ENCODE measurements at places on chromosomes 11 and 22. TPM values are rescaled to one million over a fixed set of nuclear protein-coding genes. Genes with fewer than 3 reads are reported as not detected.

MAJIN gene
- total RNA-seq, result not detected

DNA sequence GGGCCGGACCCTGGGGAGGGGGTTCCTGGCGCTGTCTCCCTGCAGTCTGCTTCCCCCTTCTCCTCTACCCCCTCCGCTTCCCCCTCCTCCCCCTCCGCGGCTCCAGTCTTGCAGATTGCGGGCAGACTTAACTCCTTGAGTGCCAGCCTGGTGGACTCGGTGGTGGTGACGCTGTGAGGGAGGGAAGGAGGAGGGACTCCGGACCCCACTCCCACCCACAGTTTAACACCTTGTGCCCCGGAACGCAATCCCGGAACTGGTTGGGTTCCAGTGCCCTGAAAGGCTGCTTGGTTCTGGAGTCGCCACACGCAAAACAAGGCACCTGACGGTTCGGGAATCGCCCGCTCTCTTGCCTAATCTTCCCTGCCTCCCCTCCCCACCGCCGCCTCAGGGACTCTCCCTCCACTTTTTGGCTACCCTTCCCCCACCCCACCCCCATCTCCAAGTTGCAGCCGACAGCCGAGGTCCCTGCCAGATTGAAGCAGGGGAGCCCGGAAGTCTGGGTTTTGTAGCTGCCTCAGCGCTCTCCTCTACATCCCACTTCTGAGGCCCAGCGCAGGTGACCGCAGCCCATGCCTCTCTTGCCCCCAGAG, 3.9 kb upstream of the BCL9L start:
- DNase-seq, result peak; percentile 72

GRCh38 chr11:44397586-44398178, 87.7 kb upstream of the ALX4 start:
- no peak for DNase-seq

GRCh38 chr22:29747832-29748231, 19.0 kb downstream of the ZMAT5 start:
- DNase-seq, result no peak

NEFH gene
- total RNA-seq, result 8.4 TPM

DNA sequence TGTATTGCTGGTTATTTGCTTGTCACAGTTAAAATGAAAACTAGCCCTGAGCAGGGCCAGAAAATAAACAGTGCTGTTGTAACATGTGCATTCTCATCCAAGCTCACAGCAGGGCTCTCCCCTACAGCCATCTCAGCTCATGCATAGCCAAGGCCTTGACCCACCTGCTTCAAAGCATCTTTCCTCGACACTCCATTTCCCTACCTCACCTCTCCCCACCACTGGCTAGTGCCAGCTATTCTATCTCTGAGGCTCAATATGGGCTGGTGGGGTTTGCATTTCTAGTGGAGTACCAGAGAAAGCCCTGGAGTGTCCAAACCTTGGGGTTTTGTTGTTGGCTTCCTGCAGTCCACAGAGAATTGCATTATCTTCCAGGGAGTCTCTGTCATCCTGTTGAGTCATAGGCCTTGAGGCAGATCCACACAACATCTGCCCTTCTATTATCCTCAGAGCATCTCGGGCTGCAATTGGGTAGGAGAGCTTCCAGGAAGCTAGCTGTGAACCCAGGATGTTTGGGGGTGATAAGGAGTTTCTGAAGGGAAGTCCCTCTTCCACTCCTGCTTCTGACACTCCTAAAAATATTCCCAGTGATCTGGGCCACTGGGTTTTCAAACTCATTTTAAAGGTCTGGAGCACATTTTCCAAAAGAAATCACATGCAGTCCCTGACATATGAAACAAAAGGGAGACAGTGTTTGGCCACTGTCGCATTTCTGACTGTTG, 36.1 kb upstream of the AMOTL1 start:
- no peak for DNase-seq

RAB36 gene
- not detected for total RNA-seq

DNA sequence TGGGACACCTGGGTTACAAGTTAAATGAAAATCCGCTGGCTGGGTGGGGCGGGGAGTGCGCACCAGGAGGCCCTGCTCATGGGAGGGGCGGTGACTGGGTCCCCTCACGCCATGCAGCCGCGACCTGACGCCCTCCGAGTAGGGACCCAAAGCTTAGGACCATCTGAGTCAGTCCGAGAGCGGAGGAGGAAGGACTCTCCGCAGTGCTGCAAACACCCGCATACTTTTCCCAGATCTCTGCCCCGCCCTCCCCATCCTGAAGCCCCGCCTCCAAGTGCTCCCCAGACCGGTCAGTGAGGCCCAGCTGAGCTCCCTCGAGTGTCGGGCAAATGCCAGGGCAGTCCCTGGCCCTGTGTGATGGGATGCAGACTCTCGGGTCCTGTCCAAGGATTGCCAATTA, 6.6 kb upstream of the FLI1 start:
- no peak for DNase-seq

DNA sequence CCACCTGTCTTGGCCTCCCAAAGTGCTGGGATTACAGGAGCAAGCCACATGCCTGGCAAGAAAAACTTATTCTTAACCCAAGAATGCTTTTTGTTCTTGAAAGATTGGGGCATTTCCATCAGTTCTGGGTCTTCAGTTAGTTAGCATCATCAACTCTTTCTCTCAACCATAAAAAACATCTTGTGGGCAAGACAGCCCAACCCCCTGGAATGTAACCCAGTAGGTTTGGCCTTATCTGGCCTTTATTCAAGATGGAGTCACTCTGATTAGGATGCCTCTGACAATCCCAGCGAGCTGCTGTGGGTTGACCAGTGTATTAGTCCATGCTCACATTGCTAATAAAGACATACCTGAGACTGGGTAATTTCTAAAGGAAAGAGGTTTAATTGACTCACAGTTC, 9.2 kb upstream of the TPCN2 start:
- DNase-seq, result no peak

GRCh38 chr11:103051151-103051801, 40.7 kb downstream of the DCUN1D5 start:
- DNase-seq, result no peak

DNA sequence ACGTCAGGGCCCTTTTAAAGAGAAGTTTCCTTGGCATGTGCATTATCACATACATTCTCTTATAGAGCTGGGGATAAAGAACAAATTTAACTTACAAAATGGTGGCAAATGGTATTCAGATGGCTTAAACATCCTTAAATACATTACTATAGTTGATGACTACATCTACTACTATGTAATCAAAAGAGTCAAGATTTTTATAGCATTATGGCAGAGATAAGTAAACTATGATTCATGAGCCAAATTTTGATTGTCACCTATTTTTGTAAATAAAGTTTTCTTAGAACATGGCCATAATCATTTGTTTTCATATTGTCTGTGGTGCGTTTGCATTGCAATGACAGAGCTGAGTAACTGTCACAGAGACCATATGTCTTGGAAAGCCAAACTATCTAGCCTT, 1188.6 kb upstream of the TENM4 start:
- DNase-seq, result no peak

NXPE2 gene
- total RNA-seq, result not detected

LRRC74B gene
- not detected for total RNA-seq

GRCh38 chr11:769887-770641, 7.2 kb downstream of the GATD1 start:
- no peak for DNase-seq

GRCh38 chr22:20117633-20118299, 740 bp upstream of the TRMT2A start:
- peak; percentile 61 for DNase-seq

DNA sequence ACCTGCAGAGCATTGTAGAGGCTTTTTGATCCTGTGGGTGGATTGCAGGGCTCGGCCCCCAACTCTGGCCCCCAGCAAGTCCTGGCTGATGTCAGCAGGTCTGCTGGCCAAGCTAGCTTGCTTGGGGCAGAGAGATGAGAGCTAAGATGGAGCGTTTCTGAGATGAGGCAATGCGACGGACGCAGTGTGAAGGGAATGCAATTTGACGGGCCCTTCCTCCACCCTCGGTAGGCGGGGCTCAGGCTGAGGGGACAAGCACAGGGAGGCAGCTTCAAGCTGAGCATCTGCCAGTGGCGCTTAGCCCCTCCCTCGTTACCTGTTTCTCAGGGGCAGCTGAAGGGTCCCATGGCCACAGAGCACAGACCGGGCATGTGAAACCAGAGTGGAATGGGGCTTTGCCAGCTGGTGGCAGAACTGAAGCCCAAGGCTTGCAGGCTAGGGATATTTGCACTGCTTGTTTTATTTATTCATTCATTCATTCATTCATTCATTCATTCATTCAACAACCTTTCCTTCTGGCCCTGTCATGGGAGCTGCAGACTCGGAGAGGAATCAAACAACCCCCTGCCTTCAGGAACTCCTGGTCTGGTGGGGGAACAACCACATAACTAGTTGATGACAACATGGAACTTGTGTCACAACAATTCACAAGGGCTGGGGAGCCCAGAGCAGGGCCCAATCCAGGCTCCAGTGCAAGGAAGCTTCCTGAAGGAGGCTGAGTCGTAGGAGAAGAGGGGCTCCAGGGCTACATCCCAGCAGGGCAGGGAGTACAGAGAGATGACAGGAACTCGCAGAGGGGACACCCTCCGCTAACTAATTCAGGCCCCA, 66.8 kb downstream of the THAP12 start:
- no peak for DNase-seq

DNA sequence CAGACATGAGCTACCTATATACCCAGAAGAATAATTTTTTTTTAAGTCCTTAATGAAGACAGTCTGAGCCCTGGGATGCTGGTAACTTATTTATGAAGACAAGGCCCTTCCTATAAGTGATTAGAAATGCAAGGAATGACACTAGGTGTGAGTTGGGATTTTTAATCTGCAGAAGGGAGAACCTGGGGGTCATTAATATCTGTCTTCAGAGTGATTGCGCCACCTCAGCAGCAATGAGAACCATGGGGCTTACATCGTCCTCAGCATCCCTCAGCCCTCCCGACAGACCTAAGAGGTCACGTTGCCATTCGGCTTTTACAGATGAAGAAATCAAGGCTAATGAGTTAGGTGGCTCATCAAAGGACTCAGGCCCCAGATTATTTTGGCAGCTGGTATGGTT, 55.6 kb downstream of the MCM5 start:
- no peak for DNase-seq

DNA sequence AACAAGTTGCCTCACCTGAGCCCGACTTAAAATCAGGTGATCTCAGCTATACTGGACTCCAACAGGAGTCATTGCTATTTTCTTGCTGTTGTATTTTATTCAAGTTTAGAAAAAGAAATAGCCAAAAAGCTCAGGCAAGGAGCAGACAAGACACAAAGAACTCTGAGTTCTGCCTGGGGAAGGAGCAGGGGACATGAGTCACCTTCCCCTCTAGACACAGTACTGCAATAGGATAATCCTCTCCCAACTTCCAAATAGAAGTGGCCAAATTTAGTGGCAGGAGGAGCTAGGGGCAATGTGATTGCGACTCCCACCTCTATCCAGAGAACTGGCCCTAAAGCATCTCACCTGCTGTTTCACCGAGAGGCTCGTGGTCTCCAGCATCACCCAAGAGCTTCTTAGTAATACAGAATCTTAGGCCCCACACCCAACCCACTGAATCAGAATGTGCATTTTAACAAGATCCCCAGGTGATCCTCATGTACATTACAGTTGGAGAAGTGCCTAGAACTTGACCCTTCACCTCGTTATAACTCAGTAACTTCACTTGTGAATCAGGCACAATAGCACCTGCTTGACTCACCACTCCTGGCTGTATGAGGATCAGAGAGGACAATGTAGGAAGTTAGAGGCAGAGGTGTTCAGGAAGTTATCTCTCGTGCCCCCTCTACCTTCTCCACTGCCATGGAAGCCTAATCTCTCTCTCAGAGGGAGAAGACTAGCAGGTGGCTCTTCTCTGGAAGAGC, 56.8 kb upstream of the FBXO3 start:
- DNase-seq, result no peak

- DNase-seq, result no peak
Measured at GRCh38 chr22:19943082-19944026, 1.7 kb upstream of the TXNRD2 start.

CHRM1 gene
- not detected for total RNA-seq

- DNase-seq, result no peak
Measured at GRCh38 chr11:69048031-69048693, 570 bp upstream of the TPCN2 start.

RASD2 gene
- total RNA-seq, result not detected

GRCh38 chr11:134333312-134333711, 1.5 kb downstream of the GLB1L2 start:
- no peak for DNase-seq

NXPE4 gene
- total RNA-seq, result not detected

- DNase-seq, result no peak
Measured at GRCh38 chr11:65416841-65417701, 5.5 kb upstream of the NEAT1 start.

- peak; percentile 35 for DNase-seq
Measured at GRCh38 chr22:35150183-35151107, 84.5 kb downstream of the ISX start.

DNA sequence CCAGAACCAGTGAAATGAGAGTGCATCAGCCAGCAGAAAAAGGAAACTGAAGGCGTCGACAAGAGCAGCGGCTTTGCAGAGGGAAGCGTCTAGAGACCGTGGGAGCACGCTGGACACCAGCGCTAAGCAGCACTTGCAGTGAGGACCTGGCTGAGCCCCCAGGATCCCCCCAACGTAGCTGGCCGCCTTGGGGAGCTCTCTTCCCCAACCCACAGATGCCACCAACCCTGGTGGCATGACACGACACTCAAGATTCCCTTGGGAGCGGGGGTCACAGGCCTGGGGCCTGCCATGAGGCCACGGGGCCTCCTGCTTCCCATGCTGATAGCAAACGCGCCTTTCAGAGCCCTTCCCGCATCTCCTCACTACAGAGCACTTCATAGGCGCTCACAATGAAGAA, 13.4 kb upstream of the TESMIN start:
- no peak for DNase-seq

- no peak for DNase-seq
Measured at GRCh38 chr11:104148074-104148473, 15.9 kb downstream of the PDGFD start.

DNA sequence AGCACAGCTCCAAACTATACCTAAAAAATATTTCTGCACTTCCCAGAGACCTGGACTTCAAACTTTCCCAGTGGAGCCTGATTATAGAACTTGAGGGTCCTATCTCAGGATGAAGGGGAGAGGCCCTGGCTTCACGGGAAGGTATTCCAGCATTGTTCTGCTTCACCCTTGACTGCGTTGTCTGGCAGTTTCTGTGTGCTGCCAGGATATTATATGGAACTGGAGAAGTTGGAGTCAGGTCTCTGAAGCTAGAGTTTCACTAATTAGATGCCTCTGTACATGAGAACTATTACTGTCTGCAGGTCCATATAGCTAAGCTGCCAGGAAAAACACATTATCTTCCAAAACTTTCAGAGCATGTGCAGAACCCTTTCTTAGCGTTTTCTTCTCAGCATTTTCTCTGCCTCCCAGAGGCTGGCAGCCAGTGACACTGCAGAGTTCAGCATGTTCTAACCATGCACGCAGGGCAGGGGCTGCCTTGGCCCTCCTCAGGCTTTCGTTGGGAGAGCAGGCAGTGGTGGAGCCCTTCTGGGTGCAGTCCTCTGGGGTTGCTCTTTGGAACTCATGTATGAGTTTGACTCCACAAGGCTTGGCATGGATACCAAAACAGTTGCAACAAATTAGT, 99.3 kb downstream of the CWC15 start:
- no peak for DNase-seq

GRCh38 chr11:33379947-33380346, 122.8 kb downstream of the HIPK3 start:
- no peak for DNase-seq

Measured in activated T-helper 1 cell treated with anti-CD3 and anti-CD28 coated beads, Interleukin-12 subunit alpha, Interleukin-12 subunit beta, Interleukin-2, Interleukin-4 antibody, amounts not matched to agents 30 ng/mL and 10 ng/mL and 1 ng/mL, durations not matched to agents 14 hours and 24 hours and 36 hours (primary cell).